ENCODE measurements at places on chromosomes 3 and 15.
A peak's percentile ranks its signal among the peaks of the same experiment; 100 is the strongest.

- no peak for DNase-seq
These were observed 34.8 kb upstream of the MCTP2 start for GRCh38 chr15:94196531-94196930.

- peak; percentile 65 for DNase-seq
These were observed 10.8 kb upstream of the FANCD2 start for GRCh38 chr3:10015461-10015904.

DNA sequence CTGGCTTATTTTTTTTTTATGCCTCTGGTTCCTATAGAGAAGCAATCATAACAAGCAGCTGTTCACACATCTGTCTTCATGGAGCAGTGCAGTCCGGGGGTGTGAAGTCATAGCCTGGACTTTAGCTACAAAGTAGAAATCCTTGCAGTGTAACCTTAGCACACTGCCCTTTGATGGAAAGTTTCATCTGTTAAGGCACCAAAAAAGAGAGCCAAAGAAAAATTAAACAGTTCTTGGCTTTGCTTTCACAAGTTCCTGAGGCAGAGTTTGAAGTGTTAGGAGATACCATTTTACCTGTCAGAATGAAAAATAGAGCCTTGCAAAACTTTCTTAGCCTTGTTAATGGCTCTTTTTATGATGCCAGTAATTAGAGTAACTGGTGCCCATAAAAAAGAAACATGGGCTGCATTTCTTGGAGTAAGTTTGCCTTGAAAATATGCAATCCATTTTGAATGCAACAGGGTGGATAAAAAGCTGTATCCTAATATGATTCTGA lies 84.1 kb downstream of the PIK3R4 start:
- no peak for DNase-seq

GRCh38 chr3:45205126-45205525 lies 21.0 kb downstream of the TMEM158 start:
- DNase-seq = no peak

DNA sequence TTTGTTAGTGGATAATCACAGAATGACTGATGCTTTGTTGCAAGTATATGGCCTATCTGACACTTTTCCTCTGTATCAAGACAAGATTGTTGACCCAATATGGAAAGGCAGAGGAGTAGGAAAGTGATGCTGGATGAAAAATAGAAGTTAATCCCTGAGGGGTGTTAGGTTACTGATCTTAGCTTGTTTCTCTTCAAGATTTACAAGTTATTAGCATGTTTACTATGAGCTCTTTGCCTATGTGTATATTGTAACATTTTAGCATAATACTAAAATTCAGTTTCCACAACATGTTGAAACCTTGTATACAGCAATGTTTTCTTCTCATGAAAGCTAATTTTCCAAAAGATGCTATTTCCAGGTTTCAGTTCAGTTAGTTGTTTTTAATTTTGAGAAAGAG lies 120.4 kb upstream of the CCNL1 start:
- no peak for DNase-seq

GRCh38 chr3:111485086-111485485 lies 56.9 kb upstream of the CD96 start:
- DNase-seq = no peak

GRCh38 chr15:80260551-80260950 lies 8.5 kb upstream of the CTXND1 start:
- DNase-seq = no peak

- no peak for DNase-seq
These were observed 47.5 kb downstream of the PRTG start for GRCh38 chr15:55695432-55695831.

- no peak for DNase-seq
These were observed 445 bp upstream of the TSEN2 start for GRCh38 chr3:12483872-12484197.

- no peak for DNase-seq
These were observed 292.9 kb downstream of the RORA start for GRCh38 chr15:60936186-60936585.

DNA sequence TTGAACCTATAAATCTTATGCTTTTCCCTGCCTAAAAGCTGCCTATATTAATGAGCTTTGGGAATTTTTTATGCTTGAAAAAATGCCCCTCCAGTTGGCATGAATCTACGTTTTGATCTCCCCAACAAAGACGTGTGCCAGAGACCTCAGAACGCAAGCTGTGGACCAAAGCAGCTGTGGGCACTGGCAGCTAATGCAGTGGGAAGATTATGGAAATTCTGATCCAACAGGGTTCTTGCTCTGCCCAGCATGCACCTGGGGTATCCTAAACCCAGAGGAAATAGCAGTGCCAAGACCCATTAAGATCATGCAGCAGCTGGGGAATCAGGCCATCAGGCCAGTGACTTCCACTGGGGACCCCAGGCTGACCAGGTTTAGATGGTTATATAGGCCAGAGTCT lies 423.0 kb downstream of the ZBBX start:
- DNase-seq = no peak

DNA sequence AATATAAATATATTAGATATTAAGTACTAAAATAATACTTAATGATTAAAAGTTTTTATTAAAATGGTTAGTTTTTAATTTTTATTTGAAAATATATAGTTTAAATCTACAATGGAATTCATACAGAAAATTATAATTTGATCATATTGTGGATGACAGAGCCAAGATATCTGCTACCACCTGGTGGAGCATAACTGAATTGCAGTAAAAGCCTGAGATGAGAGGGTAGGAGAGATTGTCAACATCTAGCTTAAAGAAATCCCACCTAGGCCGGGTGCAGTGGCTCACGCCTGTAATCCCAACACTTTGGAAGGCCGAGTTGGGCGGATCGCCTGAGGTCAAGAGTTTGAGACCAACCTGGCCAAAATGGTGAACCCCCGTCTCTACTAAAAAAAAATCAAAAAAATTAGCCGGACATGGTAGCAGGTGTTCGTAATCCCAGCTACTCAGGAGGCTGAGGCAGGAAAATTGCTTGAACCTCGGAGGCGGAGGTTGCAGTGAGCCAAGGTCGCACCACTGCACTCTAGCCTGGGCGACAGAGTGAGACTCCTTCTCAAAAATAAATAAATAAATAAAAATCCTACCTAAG lies 25.1 kb upstream of the CSTA start:
- DNase-seq = no peak

GRCh38 chr3:105950881-105951600 lies 82.2 kb upstream of the CBLB start:
- no peak for DNase-seq

GRCh38 chr3:45988804-45989203 lies 6.8 kb downstream of the FYCO1 start:
- no peak for DNase-seq

GRCh38 chr3:16936233-16936632 lies 51.5 kb downstream of the PLCL2 start:
- DNase-seq = no peak

DNA sequence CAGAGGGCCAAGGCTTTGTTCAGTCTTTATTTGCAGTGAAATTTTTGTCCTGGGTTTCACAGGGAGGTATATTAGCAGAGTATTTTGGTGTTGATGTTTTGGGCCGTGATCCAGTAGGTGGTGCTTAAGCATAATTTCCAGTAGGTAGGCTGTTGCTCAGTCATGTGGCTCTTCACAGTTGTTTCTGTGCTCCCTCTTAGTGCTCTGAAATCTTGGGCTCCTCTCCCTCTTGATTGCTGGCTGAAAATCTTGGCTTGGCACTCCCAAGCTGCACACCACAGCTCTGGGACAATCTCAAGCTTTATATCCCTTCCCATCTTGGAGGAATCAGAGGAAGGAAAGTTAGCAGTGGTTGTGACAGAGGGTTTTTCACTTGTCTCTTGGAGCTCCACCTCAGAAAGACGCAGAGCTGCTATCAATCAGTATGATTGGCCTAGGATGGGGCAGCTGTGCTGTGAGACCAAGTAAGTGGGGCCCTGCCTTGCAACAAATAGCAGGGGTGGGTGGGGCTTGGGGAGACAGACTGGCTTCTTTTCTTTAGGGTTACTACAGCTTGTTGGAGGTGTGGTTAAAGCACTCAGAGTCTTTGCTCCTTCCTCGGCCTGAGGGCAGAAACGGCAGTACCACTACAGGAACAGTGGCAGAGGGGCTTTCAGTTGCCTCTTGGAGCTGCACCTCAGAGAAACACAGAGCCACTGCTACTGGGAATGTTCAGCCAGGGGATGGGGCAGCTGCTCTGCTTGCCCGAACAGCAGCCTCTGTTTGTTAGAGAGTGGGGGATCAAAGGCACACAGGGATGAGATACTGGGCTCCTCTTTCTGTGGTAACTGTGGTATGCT lies 627.0 kb downstream of the SI start:
- no peak for DNase-seq

DNA sequence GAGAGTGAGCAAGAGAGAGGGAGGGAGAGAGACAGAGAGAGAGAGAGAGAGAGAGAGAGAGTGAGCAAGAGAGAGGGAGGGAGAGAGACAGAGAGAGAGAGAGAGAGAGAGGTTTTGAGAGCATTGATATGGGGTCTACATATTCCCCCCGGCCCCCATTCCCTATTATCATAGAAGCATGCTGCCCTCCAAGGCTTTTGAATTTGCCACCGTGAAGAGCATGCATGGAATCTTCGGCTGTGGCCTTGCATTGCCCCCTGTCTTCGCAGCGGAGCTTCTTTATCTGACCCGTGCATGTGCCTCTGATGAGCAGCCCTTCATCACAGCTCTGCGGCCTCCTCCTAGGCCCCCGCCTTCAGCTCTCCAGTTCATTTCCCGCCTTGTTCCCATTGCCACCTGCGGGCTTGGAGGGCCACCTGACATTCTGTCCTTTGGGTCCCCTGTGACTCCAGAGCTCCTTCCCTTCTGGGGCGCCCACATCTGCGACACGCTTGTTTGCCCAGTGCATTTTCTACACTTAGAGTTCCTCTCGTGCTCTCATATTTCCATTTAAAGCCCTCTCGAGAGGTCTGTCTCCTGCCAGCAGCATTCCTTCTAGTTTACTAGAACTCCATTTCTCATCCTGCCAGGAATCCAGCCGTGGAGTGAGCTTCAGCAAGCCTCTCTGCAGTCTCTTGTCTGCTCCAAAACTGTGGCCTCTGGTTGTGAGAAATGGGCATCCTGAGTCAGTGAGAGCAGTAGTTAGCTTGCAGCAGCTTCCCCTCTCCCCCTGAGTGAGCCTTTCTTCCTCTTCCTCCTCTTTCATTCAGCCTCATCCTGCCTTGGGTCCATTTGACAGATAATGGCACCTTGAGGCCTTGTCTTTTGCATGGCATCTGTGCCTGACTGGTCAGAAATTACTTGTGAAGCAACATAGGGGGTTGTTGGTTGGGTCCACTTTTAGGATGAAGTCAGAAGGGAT lies 25.3 kb downstream of the LPP start:
- DNase-seq = no peak

- DNase-seq = no peak
These were observed 438.8 kb upstream of the THRB start for GRCh38 chr3:24933401-24933800.

DNA sequence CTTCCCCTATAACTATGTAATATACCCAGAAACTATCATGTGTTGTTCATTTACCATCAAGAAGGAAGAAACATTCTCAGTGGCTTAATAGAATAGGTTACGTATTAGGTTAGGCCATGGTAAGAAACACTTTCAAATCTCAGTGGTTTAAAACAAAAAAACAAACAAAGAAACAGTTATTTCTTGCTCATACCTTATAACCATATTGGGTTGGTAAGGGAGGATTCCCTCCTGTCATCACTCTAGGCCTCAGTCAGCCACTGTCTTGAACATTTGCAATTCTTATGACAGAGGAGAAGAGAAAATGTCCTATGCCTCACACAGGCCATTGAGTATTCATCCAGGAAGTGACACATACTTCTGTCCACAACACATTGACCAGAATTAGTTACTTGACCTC lies 727.7 kb upstream of the NECTIN3 start:
- DNase-seq = no peak

DNA sequence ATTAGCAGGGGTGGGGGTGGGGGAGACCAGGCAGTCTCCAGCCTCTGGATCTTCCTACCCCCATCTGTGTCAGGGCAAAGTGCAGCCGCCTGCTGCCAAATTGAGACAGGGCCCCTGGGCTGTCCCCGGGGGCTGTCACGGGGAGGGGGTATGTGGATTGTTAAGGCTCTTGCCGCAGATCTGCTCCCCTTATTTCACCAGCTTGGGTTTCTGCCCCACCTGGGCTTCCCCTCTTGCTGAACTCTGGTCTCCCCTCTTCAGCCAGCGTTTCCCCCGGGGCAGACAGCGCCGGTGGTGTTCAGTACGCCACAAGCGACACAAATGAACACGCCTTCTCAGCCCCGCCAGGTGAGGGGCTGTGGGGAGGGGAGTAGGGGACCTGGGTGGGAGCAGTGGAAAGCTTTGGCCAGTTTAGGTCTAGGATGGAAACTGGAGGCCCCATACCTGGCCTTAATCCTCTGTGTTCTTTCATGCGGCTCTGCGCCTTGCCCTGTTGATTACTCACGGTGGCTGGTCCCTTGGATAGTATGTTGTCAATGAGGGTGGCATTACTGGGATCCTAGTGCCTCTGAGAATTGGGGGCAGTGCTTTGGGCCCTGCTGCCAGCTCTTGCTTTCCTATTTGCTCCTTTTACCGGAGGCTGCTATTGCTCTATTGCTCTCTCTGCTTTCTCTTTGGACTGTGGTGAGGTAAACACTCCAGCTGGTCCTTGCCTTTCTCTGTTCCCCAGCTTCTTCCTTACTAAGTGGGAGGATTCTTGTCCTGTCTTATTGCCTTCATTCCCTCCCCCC lies 1.7 kb downstream of the EIF4G1 start:
- no peak for DNase-seq

- DNase-seq = no peak
These were observed 110.5 kb downstream of the PGPEP1L start for GRCh38 chr15:98896802-98897732.

- no peak for DNase-seq
These were observed 433 bp downstream of the FILIP1L start for GRCh38 chr3:100113723-100114412.

DNA sequence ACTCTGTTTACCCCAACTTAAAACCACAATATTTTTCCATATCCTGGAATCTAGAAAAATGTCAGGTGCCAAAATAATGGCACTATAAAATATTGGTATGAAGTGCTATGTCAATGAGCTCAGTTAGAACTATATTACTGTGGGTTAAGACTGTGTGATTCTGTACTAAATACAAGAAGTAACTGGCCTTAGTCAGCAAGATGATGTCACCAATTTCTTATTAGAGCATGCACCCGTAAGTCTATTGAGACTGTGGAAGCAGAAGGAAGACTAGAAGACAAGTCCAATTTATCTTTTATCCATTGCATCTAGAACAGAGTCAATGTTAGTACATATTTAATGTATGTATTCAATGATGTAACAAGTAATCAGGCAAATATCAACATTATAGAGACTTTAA lies 25.0 kb downstream of the LRRC58 start:
- no peak for DNase-seq

GRCh38 chr3:113354307-113354706 lies 87.0 kb downstream of the CFAP44 start:
- DNase-seq = no peak

DNA sequence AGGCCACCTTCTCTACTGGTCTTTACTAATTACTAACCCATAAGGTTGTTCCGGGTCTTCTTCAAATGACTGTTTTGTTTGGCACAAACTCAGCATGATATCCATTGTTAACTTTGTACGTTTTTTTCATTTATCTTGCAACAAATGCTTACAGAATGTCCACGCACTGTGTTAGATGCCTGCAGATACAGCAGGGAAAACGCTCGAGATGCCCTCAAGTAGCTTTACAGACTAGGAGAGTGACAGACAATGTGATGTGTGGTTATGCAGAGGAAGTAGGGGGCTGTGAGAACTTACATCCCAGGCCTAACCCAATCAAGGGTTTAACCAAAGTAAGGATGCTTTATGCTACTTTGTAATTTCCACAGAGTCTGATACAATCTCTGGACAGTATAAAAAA lies 949 bp upstream of the RFC4 start:
- DNase-seq = no peak
